Astrocyte (in vitro differentiated cells and primary cell): ENCODE measurements at places on chromosomes 16 and 17. TPM values are rescaled to one million over a fixed set of nuclear protein-coding genes. Genes with fewer than 3 reads are reported as not detected.

Gene TBC1D3I
- total RNA-seq = 0.11 and 0.58 TPM in 2 replicates

DNA sequence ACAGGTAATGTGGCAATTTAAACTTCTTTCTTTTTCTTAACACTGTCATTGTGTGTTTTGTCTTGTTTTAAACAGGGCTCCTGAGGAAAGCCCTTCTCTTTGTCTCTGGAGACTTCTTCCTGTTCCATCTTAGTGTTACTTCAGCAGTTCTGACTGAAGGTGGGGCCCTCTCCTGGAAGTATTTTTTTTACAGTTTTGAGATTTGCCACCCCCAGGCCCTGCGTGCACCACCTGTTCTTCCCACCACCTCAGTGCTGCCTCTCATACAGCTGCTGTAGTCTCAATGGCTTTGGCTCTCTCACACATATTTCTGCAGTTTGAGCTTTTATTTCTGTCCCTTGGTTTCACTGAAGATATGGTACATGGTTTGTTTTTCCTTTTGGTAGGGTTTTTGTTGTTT lies 52.5 kb upstream of the ALDH3A1 start:
- no peak for DNase-seq

GRCh38 chr16:11727796-11728543 lies 14.7 kb downstream of the TXNDC11 start:
- no peak for DNase-seq

GRCh38 chr17:79072544-79072943 lies 2.1 kb upstream of the ENGASE start:
- no peak for DNase-seq

- DNase-seq = no peak
Observed at GRCh38 chr16:30028438-30029076, 2.5 kb downstream of the TLCD3B start.

DNA sequence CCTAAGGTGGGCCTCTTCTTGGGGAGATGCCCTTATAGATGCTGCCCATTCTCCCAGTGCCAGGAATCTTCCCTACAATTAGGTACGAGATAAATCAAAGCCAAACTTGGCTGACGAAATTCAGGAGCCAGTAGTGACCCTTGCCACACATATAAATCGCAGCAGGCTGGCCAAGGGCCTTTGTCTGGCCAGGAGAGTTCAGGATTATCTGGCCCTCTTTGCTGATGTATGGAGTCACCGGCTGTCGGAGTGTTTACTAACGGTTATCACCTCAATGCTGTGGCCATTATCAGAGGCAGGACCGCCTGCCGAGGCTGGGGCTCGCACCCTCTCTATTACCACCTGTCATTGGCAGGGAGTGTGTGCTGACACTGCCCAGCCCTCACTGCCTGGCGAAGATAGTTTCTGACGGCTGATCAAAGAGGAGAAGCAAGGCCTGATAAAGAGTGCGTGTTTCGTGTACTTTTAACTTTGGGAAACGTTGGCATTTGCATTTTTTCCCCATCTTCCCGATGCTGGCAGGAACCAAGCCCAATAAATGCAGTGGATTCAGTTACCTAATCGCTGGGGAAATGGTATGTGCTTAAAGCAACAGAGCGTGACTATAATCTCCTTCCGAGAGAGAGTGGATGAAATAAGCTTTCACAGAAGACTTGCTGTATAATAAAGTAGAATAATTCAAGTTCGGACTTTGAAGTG lies 32.8 kb upstream of the TBX2 start:
- DNase-seq = no peak

GRCh38 chr17:32654324-32654723 lies 167.5 kb downstream of the CDK5R1 start:
- no peak for DNase-seq

DNA sequence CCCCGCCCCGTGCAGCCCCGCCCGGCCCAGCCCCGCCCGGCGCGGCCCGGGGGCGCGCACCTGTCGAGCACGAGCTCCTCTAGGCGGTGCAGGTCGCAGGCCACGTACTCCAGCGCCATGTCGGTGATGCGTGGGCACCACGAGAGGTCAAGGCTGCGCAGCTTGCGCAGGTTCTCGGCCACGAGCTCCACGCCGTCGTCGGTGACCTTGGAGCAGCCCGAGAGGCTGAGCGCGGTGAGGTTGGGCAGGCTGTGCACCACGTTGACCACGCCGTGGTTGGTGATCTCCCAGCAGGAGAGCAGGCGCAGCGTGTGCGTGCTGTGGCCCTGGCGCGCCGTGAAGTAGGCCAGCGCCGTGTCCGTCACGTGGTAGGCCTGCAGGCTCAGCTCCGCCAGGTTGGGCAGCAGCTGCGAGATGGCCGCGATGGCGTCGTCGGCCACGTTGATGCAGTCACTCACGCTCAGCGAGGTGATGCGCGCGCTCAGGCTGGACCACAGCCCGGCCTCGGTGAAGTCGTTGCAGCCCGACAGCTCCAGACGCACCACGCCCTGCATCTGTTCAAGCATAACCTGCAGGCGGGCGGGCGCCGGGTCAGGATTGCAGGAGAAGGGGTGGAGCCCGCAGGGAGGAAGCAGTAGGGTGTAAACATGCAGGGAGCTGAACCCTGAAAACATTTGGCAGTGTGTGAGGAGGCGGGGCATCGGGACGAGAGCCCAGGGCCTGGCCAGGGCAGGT lies 5.3 kb upstream of the WDR24 start:
- no peak for DNase-seq

GRCh38 chr16:80664786-80665185 lies 124.0 kb downstream of the DYNLRB2 start:
- no peak for DNase-seq

Gene TANC2
- total RNA-seq = 62.2 and 66.9 TPM in 2 replicates

- no peak for DNase-seq
Observed at GRCh38 chr17:4663711-4664110, 22.2 kb upstream of the ALOX15 start.

GRCh38 chr17:34485999-34486398 lies 93.4 kb upstream of the TMEM132E start:
- no peak for DNase-seq

- no peak for DNase-seq
Observed at GRCh38 chr16:85449191-85449884, 163.8 kb upstream of the GSE1 start.
